ENCODE measurements at places on chromosomes 11 and 22.

- no peak for DNase-seq
Observed at GRCh38 chr11:44308923-44309477, 939 bp downstream of the ALX4 start.

DNA sequence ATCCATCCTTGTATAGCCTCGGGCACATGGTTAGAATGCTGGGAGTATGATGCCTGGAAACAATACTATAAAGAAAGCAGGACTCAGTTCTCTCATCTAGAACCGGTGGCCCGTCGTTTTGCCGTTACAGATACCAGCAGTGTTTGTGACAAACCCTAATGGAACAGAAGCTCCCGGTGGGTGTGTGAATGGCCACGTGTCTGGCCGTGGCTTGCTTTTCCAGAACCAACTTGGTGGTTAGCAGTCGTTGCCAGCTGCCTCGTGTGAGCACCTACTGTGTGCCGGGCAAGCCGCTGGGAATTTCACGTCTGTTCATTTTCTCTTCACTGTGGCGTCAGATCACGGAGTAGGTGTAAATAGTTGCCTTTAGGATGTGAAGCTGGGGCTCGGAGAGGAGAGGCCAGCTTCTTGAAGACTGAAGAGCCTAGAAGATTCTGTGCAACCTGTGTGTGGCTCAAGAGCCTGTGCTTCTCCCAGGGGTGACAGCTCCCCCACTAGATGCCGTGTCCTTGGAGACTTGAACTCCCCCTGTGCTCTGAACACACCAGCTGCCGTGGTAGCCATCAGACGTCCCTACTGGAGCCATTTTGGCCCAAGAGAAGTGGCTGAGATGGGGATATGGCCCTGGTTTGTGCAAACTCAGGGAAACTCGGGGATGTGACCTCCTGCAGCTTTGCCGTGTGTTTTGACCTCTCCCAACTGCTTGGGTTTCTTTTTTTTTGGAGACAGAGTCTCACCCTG is 57.5 kb upstream of the PPARA start:
- no peak for DNase-seq

DNA sequence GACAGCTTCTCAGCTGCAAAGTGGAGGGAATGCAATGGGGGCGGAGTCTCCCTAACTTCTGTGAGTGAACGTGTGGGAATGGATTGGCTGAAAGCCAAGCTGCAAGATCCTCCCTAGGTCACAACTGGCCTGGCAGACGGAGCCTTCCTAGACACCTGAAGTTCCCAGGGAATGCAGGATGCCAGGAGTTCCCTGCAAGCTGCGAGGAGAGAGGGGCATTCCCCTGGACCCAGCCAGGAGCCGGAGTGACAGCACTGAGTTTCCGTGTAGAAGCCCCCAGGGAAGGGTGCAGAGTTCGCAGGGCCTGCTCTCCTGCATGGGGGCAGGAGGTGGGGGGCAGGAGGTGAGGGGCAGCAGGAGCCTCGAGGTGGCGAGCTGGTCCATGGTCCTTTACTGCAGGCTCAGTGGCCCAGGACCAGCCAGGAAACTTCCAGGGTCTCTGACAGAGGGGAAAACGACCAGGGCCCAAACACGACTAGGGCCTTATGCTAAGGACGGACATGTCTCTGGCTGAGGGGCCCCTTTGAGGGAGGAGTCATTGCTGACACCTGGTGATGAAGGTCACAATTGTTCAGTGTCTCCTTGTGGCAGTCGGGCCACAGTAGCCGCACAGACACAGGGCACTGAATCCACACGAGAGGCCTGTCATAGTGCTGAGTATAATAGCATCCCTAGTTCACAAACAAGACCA is 141.4 kb downstream of the FBXO7 start:
- no peak for DNase-seq

- DNase-seq = no peak
Observed at GRCh38 chr11:18754308-18754707, 28.3 kb upstream of the IGSF22 start.

DNA sequence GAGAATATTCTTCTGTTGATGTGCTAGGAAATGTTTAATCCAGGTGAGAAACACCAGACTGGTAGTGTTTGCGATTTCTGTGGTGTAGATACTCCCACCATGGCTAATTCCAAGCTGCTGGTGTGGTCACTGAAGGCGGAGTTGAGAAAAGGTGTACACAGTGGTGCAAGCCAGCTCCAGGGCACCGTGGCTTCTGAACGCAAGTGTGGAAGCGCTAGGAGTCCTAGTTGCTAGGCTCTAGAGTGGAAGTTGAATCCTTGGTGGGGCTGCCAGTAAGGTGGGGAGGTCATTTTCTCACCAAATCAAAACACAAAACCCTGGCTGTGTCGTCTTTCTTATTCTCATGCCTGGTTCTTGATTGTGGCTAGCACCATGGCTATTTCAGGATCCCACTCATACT is 61.6 kb downstream of the ZBTB16 start:
- DNase-seq = no peak

DNA sequence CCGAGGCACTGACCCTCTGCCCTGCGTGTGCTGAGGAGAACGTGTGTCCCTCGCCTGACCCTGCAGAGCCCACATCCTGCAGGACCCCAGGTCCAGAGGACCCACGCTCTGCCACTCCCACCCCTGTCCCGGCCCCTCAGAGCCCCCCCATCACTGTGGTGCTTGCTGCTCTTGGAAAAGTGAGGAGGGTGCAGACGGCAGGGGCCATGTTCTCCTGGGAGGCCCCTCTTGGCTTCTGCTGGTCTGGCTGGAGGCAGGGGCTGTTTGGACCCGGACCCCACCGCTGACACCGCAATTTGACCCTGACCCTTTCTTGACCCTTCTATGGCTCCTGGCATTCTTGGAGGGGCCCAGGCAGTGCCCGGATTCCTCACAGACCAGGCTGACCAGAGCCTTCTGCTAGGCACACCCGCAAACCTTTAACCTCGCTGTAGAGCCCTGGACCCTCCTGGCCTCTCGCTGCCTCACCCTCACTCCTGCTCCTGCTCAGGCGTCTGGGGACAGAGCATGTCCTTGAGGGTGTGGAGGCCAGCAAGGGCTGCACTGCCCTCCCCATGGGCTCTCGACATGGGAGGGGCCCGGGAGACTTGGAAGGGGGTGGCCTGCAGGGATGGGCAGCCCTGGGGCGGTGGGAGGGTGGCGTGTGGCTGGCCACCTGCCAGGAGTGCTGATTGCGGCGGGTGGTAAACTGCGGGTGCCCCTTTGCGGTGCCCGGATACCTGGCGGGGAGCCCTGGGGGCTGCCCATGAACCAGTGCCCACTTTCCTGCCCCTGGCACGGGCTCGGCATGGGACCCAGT is 37.0 kb upstream of the MUC5AC start:
- DNase-seq = no peak

- no peak for DNase-seq
Observed at GRCh38 chr11:89463266-89463780, 27.9 kb downstream of the NOX4 start.

DNA sequence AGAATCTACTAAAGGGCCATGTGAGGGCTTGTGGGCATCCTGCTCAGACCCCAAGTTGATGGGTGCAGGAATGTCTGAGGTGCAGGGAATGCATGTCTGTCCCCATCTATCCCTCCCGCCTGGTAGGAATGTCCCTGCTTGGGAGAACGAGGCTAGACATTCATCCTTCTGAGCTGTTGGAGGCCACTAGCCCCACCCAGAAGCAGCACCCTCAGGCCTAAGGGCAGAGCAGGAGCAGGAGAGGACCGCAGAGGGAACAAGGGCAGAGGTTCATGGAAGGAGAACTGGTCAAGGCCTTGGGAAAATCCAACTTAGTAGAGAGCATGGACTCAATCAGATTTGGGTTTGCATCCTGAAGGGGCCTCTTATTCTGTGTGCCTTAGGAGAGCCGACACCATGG is 22.1 kb upstream of the LMO1 start:
- no peak for DNase-seq

GRCh38 chr11:12794576-12795230 is 120.5 kb downstream of the TEAD1 start:
- no peak for DNase-seq

GRCh38 chr11:113681282-113681681 is 24.8 kb downstream of the TMPRSS5 start:
- no peak for DNase-seq

- no peak for DNase-seq
Observed at GRCh38 chr11:87173185-87174039, 135.7 kb downstream of the TMEM135 start.

DNA sequence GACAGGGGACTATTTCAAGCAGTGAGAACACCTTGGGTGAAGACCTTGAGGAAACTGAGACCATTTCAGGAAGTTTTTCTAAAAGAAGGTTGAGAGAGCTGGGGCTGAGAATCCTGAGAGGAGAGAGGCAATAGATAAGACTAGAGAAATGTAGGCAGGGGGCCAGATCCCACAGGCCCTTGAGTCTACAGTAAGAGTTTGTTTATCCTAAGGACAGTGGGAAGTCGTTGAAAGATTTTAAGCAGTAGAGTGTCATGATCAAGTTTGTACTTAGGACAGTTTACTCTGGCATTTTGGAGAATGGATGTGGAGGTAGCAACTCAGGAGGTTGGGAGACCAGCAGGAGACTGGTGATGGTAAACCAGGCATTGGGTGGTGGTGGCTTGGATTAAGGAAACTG is 17.1 kb downstream of the HSD17B12 start:
- DNase-seq = no peak

- DNase-seq = no peak
Observed at GRCh38 chr11:37770145-37770544, 1172.1 kb upstream of the RAG2 start.

GRCh38 chr11:95512177-95512576 is 277.4 kb downstream of the FAM76B start:
- no peak for DNase-seq

DNA sequence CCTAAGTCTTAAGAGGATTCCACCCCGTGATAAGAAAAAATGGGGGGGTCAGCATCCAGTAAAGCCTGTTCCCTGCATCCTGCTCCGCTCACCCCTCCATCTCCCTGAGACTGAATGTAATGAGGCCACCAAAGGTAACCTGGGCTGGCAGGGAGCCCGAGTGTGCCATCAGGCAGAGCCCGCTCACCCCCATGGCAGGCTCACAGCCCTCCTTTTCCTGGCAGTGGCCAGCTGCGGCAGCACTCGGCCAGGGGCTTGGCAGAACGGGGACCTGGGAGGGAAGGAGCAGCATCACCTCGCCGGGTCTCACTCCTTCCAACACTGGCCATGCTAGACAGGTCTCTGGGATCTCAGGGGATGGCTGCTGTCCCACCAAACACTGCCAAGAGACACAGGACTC is 64.4 kb downstream of the PRDM11 start:
- DNase-seq = no peak

DNA sequence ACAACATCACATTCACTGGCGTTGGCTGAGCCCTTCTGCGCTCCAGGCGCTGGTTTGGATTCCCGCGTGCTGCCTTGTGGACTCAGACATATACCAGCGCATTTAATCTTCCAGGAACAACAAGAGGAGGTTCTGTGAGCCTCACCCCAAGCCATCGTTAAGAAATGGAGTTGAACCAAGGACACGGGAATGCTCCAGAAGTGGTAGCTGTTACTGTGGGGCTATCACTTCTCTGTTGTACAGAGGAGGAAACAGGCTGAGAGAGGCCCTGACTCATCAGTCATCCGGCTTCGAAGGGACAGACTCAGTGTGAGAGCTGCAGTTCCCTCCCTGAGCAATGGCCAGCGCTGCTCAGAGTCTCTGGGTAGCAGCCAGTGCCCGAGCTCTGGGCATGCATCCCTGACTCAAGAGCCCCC is 291.3 kb downstream of the TBC1D22A start:
- no peak for DNase-seq

DNA sequence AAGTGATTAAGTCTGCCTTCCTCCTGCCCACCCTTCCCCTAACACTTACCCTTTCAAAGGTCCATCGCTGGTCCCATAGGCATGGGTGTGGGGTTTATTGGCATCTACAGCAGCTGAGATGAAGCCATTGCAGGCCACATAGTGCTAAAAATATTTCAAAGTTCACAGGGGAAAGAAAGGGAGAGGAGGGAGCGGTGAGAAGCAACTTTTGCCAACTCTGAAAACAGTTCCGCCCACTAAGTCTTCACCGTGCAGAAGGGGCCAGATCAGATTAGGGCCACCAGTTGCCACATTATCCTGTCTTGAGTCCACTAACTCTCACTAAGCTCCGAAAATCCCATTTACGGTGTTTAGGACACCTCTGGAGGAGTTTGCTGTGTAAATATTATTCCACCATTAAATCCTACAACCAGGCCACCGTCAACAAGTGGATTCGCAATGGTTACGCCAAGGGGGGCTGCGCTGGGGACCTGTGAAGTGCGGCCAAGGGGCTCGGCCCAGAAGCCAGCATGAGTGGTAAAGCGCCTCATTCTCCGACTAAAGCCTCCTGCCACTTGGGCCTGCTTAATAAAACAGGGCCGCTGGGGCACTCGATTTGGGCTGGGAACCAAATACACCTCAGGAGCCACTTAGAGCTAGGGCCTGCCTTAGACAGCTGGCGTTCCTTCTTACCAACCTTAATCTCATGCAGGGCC is 534.9 kb downstream of the MIAT start:
- no peak for DNase-seq
